ENCODE measurements at places on chromosomes 1 and 21.

- no peak for DNase-seq
Observed at GRCh38 chr1:185241127-185241526, 75.9 kb downstream of the IVNS1ABP start.

GRCh38 chr1:233547726-233548125, 66.2 kb upstream of the KCNK1 start:
- DNase-seq, result no peak

DNA sequence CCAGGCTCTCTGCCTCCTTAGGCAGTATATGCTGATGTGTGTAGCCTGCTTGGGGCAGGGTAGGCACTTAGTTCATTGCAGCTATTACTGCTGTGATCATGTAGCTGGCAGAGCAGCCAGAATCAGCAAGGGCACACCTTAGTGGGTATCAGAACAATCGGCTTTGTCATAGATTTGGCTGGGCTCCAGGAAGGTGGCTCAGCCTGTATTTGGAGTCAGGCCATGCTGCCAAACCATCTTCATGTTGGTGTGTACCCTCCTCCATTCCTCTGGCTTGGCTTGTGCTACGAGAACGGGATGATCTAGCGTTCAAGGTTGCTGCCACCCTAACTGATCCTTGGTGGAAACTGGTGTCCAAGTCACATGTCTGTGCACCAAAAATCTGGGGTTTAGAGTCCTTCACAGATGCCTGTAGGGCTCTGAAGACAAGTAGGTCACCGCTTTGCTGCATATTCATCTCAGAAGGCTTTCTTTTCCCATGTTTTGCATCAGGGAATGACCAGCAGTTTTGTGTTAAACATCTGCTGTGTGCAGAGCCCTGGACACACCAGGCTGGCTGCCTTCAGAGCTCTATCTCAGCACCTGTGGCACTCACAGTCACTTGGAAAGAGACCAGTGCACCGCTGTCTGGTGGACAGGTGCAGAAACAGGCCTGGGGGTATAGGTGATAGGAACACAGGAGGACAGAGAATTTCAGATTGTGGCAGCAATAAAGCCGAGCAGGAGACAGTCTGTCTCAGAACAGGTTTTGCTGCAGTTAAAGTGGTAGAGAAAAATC, 23.7 kb downstream of the VANGL1 start:
- no peak for DNase-seq

GRCh38 chr1:71298633-71299032, 217.8 kb upstream of the ZRANB2 start:
- no peak for DNase-seq

DNA sequence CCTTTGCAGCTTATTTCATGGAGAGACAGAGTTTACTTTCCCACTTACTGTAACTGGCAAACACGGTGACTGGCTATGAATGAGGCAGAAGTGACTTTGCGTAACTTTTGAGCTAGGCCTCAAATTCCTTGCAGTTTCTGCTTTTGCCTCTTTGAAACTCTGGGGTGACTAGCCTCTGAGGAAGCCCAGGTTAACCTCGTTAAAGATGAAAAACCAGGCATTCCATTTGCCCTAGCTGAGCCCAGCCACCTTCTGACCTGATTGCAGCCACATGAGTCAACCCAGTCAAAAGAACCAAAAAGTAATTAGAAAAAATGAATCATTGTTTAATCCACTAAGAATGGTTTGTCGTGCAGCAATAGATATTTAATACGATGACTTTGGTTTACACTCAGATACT, 20.4 kb downstream of the PRMT6 start:
- no peak for DNase-seq

- DNase-seq, result no peak
Observed at GRCh38 chr1:79052829-79053449, 46.4 kb upstream of the ADGRL4 start.

DNA sequence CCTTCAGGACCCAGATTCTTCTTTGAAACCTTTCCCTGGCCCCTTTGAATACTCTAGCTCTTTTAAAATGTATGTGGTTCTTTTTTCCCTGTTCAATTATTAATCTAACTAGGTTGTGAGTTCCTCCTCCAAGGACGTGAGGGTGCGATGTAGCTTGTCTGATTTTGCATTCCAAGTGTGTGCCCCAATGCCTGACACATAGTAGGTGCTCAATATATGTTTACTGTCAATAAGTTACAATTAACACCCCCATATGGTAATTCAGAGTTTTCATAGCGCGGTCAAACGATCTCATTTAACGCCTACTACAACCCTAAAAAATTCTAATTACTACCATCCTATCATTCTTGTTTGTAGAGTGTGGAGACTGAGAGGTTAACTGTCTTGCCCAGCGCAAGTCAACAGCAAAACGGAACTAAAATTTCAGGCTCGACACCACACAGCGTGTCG, 482 bp upstream of the MTR start:
- no peak for DNase-seq

- no peak for DNase-seq
Observed at GRCh38 chr1:198072177-198072576, 84.6 kb upstream of the NEK7 start.

Measured in upper lobe of left lung (tissue), 6 donors.